ENCODE measurements at places on chromosomes 13 and 19.

GRCh38 chr13:97028441-97029299 is 34.4 kb upstream of the OXGR1 start:
- peak; percentile 16 for DNase-seq

- DNase-seq = no peak
Measured at GRCh38 chr19:33399081-33399744, 25.7 kb downstream of the CEBPG start.

GRCh38 chr13:43782686-43783085 is 4.1 kb downstream of the ENOX1 start:
- DNase-seq = no peak

DNA sequence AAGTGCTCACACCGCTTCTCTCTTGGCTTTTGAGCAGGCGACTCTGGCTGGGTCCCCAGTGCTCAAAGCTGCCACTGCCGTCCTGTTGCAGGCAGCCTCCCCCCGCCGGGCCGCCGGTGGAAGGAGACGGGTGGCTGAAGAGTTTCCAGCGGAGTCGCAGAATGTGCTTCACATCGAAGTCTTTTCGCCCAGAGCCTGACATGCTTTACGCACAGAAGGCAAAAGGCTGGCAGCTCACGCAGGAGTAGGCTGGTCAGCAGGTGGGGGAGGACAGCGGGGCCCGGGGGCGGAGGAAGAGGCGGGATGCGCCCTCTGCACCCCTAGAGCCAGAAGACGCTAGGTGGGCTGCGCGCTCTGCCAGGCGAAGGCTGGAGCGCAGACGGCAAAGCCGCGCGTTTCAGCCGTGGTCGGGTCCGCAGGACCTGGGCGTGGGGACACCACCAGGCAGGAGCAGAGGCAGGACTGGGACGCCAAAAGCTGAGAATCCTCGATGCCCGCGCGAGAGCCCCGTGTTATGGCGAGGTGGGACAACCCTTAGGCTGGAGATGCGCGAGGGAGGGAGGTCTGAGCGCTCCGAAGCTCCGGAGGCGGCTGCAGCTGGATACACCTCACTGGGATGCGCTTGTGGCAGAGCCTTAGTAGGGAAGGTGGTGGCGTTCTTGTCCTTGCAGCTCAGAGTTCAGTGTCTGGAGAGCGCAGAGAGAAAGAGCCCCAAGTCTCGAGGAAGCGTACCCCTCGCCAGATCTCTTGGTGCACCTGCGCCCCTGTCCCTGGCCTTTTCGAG is at the start of gene ATXN8OS:
ATXN8OS (plus strand) TSS at position 329 of the 784 bp plus-strand sequence.
- no peak for DNase-seq

- DNase-seq = no peak
Measured at GRCh38 chr13:109105899-109106298, 476.5 kb downstream of the MYO16 start.

DNA sequence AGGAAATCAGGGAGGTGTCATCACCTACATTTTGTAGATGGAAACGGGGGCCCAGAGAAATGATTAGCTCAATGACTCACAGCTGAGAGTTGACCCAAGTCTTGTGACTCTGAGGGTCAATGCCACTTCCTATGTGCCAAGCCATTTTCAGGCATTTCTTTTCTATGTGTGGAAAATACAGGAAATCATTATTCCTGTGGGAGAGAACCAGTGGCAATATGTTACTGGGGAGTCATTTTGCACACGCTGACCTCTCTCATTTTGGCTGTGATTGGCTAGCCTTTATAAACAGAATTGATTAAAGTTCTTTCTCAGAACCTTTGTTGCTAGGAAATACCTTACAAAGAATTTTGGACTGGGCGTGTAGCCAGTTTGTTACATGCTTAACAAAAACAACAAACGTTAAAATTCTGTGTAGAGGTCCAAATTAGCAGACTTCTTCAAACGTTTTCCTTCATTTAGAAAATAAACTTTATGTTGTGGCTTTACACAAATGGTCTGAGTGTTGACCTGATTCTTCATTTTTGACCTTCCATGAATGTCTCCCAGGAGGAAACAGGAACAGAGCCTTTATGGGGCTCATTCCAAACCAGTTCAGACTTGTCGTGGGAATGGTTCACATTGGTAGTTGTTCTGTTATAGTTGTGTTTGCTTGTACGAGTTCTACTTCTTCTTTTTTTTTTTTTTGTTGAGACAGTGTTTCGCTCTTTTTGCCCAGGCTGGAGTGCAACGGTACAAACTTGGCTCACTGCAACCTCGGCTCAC is 11.4 kb downstream of the PCCA start:
- peak; percentile 7 for DNase-seq
